ELR (cell line): ENCODE measurements at places on chromosomes 4 and X.

DNA sequence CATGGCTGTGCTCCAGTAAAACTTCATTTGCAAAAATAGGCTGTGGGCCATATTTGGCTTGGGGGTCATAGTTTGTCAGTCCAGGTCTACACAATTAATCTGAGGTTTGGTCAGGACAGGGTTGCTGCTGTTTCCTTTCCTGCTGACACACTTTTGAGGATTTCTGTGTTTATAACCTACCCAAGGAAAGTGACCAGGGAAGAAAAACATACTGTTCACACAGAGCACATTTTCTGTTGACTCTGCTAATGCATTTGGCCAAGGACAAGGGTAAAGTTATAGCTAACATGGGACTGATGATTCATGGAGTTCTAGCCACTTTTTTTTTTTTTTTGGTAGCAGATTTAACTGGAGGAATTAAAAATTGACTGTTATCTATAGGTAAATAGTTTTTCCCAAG lies 43.9 kb upstream of the GEMIN8 start:
- no peak for DNase-seq

DNA sequence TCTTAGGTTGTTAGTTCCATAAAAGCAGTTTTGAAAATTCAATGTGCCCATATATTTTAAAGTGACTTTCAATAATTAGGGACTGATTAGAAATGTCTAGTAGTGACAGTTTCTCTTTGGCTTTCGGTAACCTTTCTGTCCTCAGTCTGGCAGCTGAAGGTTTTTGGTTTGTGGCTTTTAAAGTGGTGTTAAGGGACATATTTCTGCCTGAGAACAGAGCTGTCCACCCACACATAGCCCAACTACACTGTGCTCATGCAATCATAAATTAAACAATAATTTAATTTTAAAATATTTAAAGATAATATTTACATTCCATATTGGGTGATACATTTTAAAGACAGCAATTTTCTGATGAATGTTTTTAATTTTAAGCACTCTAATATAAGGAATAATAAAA lies 335.0 kb upstream of the TENM3 start:
- DNase-seq: no peak

- DNase-seq: no peak
Measured at GRCh38 chr4:184014301-184014700, 109.2 kb downstream of the STOX2 start.

DNA sequence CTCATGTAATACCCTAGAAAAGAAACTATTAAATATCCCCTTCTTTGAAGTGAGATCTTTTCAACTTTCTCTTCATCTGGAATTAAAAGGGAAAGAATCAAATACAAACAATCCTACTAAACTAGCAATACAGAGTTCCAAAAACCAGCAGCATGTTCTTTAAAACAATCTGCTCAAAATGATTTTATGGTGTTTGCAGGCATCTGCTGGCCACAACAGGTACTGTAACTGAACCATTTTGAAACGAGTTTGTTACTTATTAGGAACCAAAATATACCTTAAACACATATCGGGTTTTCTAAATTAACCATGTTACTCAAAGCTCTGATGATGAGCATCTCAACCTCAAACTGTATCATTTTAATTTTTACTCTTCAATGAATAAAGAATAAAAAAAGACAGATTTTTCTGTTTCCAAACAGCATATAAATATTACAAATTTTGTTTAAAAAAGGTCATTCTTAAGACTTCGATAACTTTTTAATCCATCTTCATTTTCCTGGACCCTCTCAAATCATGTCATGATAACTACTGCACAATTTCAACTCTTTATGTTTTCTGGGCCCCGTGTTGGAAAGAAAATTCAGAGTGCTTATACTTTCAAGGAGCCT lies 56.5 kb downstream of the ARAP2 start:
- peak; percentile 59 for DNase-seq

GRCh38 chr4:19224820-19225219 lies 1026.9 kb upstream of the SLIT2 start:
- DNase-seq: peak; percentile 64

DNA sequence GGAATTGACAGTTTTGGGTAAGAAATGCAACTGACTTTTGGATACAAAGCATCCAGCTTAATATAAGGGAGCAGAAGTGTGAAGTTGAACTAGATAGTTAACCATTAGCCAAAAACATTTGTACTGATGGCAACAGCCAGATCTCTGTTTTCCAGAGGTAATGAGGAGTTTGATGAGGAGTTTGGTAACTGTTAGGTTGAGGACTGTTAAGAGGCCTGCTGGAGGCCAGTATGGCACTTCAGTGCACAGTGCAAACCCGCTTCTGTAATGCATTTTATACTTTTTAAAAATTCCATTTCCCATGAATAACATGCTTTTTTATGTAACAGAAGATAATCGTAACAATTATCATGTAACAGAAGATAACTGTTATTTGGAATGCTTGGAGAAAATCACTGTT lies 30.0 kb downstream of the CDKL5 start:
- DNase-seq: no peak
